CD4-positive, alpha-beta T cell (primary cell): ENCODE measurements at places on chromosomes 5 and 9.

DNA sequence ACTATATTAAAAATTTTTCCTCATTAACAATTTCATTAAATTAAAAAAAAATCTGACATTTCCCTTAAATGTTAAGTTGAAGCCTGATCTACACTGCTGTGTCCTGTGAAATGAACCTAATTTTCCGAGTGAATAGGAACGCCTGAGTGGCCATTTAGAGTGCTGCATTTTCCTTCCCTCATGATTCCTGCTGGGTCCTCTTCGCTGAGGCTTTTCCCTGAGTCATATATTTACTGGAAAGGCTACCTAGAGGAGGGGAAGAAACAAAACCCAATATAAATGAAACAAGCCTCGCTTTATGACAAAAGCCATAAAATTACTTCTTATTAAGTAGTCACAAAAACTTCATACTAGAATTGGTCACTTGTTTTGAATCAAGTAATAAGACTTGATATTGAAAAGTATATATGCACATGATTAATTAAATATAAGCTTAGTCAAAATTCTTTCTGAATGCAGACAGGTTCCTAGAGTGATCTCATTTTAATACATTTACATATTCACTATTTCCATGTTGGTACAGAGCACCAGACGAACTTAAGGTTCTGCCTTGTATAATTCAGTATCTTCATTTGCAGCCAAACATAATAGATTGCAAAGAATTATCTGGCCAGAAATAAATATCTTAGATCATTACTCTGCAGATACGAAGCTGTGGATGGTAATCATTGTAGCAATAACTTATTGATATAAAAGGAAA is 6.3 kb upstream of the ISCA1 start:
- DNase-seq: no peak

DNA sequence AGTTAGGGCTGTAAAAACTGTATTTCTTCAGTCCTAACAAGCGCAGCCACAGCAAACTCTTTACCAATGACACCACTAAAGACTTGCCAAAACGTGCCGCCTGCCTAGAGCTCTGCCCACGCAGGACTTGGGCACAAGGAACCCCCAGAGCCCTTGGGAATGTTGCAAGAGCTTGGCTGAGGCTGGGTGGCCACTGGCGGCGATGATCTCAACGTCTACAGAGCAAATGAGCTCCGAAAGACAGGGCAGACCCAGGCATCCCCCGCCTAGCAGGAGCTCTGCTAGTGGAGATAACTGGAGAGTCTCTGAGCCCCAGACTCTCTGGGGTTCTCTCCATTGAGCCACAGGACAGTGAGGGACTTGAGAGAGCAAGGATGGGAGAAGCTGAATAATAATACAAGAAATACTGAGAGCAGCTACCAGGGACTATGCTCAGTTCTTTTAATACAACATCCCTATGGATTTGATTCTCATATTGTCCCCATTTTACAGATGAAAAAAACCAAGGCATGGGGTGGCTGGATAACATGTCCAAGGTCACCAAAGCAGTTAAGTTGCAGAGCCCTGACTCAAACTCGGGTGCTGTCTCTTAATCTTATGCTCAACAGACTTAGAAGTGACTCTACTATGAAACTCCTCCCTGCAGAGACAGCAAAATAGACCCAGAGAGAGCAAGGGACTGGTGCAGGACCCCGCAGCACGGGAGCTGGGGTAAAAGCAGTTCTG is 32.5 kb downstream of the SHB start:
- DNase-seq: no peak

GRCh38 chr5:109451146-109451545 is 41.4 kb upstream of the PJA2 start:
- no peak for DNase-seq

DNA sequence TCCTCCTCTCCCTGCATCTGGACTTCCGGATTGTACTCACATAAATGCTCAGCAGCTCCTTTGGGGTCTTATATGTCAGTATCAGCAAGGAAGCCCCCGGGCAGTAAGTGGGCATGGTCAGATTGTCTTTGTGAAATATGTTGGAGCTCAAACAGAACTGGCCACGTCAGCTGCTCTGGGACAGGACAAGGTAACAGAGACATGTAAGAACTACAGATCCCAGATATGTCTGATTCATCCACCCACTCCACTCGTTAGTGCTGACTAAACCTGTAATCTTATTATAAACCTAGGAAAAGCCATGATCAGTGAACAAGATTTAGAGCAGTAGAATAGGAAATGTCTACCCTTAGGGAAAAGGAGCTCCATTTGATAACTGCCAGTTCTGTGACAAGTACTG is 561.8 kb downstream of the CETN3 start:
- no peak for DNase-seq

- no peak for DNase-seq
Observed at GRCh38 chr5:113223831-113224604, 210.8 kb downstream of the TSSK1B start.

DNA sequence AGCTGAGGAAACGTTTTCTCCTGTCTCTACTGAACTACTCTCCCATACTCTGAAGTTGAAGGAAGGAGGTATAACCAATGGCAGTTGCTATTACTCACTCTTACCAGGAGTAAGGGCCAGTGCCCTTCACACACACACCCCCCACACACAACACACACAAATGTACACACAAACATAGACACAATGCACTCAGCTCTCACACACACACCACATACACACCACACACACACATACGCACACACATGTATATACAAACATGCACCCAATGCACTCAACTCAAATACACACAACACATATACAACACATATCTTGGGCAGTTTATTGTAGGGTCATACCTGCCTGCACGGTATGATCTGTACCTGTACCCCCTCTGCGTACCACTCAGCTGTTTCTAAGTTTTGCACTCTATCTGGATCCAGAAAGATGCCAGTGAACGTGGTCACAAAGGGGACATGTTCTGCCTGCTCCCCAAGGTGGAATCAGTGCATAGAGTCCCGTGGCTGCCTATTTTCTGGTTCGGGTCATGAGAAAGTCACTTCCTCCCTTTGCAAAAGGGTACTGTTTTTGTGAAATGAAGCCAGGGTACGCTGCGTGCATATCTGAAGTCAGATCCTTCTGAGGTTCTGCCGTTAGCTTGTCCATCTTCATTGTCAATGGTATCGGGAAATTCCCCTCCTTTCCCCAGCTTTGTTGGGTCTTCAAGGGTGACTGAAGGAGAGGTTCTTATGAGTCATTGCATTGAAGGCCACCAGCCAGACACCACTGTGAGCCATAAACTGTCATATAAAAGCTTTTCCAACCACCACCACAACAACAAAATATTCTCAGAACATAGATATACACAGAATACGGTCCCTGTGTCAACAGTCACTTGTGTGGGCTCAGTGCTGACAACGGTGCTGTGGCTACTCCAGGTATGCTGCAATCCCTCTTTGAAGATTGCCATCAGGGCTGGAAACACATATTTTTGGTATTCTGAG is 131.9 kb downstream of the UGCG start:
- peak; percentile 1 for DNase-seq

GRCh38 chr5:40474250-40474649 is 205.5 kb upstream of the PTGER4 start:
- no peak for DNase-seq

GRCh38 chr9:22147813-22148527 is 138.9 kb upstream of the CDKN2B start:
- DNase-seq: no peak

- no peak for DNase-seq
Observed at GRCh38 chr5:64876203-64876602, 107.5 kb downstream of the CWC27 start.
